CD4-positive, alpha-beta T cell treated with Interleukin-2 at 100 ng/mL for 4 hours (primary cell): ENCODE measurements at places on chromosomes 7 and 10.
A peak's percentile ranks its signal among the peaks of the same experiment; 100 is the strongest.

DNA sequence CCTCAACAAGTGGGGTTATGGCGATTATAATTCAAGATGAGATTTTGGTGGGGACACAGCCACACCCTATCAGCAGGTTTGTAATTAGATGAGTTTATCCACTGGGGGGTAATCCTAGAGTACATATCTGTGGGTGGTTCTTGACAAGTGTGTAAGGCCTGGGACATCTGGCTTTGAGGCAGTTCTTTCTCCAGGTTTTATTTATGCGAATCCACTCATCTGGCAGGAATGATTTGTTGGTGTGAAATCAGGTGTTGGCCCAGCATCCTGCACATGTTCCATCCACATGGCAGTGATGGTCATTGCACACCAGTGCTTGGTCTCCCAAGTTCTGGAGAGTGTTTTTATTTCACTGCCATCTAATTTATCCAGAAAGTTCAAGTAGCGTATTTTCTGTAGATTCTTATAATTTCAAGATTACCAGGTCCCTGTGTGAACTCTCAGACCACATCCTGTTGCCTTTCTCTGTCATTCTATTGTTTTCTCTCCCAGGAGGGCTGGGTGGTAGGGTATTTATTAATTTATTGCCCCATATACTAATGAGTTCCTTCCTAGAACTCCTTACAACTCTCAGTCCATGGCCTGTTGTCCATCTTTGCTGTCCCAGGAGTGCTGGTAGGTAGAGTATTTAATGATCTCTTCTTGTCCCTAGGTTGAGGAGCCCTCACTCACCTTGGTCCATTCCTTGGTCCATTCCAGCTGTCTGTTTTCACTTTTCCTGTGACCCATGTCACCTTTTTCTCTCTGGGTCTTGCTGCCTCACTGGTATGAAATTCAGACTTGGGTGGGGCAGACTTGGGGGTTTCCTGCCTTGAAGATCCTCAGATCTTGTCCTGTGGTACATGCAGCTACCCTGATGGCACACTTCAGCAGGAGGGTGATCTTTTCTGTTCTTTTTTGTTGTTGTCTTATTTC lies 10.4 kb downstream of the RALA start:
- peak; percentile 60 for DNase-seq

DNA sequence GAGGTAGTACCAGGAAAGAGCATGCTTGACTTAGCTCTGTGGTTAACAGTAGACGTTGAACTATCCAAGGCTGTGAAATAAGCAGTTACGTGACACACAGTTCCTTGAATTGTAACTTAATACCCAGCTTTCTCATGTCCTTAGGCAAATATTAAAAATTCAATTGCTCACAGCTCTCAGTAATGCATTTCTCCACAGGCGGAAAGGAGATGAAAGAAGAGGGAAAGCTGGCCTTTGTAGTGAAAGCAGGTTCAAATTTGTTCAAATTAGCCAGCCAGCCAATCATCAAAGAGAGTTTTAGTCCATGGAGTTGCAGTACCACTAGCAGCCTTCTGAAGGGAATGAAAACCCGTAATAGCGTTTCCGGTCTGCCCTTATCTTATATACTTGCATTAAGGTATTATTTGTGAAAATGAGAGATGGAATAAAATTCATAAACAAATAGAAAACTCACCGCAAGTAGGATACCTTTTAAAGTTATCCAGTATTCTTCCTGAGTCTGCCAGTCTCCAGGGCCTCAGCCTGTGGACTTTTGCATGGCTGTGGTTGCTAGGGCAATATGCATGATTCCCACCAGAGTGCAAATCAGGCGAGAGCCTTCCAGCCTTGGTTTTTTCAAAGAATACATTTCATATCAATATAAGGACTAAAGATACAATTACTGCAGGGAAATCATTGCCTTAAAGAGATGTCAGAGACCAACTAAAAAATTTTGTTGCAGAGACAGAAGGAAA lies 795.5 kb downstream of the TNS3 start:
- DNase-seq = no peak

DNA sequence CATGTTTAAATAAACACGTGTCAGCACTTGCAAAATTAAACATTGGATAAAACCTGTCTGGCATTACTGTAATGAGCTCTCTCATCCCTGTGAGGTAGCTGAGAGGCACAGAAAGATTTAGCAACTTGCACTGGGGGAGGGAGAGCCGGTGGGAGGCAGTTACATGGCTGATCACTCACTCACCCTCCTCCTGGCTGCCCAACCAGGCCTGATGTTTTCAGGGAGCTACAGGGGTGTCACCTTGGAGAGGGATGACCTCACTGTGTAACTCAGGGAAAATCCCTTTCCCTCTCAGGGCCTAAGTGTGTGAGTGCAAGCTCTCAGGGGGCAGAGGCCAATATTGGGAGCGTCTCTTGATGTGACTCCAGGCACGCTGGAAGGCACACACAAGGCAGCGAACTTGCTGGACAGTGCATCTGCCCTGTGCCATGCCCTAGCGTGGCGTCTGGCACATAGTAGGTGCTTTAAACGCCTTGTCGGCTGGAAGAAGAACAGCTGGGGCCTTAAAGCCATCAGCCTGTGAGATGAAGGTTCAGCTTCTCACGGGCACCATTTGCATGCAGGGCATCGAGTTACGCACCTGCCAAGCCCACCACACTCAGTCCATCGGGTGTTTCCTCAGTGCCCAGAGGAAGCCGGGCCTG lies 51.1 kb downstream of the ELFN1 start:
- no peak for DNase-seq

DNA sequence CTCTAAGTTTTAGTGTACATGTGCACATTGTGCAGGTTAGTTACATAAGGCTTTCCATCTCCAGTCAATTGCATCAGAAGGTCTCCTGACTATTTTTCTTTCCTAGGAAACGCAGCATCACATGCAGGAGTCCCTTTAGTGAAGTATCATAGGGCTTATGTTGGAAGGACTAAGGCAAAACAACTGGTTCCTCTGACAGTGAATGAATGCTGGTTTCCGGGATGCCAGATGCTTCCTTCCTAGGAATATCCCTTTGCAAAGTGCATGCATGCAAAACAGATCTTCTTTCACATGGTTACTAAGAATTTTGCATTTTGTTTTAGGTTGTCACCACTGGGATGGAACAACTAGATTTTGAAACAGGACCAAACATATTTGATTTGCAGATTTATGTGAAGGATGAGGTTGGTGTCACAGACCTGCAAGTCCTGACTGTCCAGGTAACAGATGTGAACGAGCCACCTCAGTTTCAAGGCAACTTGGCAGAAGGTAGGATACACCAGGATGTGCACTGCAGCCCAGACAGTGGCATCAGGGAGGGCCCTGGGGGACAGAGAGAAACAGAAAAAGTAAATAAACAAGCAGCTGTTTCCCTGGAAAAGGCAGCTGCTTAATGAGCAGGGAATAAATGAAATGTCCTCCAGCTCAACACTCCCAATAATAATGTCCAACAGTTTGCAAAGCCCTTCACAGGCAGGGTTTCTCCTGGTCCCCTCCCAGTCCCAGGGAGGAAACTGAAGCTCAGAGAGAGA lies 17.8 kb downstream of the CDHR3 start:
- DNase-seq = no peak

- DNase-seq = no peak
Observed at GRCh38 chr7:47375121-47375938, 206.6 kb downstream of the TNS3 start.

- DNase-seq = no peak
Observed at GRCh38 chr7:16512097-16512496, 14.5 kb upstream of the LRRC72 start.

- DNase-seq = no peak
Observed at GRCh38 chr10:63503395-63503794, 17.8 kb upstream of the REEP3 start.

DNA sequence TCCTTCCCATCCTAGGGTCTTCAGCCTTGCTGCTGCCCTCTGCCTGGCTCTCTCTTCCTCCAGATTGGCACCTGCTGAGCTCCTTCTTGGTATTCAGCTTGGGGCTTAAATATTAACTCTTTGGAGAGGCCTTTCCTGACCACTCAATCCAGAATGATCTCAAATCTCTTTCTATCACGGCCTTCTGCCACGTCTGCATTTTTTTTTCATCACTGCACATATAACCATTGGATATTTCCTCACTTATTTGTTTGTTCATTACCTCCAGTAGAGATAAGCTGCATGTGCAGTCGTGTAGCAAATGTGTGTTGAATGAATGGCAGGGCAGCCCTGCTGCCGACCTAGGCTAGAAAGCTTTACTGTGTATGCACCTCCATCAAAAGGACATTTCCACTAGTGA lies 51.6 kb upstream of the MPP7 start:
- DNase-seq = no peak

DNA sequence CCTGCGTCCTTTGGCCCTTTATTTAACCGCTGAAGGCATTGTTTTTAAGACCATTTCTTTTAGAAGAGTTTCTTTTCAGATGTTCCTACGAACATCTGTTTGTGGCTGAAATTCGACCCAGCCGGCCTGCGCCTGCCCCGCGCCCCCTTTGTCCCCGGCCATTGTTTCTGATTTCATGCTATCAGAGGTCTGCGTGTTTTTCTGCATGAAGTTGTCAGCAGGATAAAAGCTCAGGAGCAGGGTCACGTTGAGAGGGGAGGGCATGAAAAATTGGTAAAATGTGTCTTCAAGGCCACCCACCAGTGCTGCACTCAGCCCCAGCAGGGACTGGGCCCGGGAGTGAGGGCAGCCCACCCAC lies 43.1 kb downstream of the NKX6-2 start:
- DNase-seq = no peak

GRCh38 chr10:122083478-122084025 lies 94.6 kb downstream of the TACC2 start:
- no peak for DNase-seq

DNA sequence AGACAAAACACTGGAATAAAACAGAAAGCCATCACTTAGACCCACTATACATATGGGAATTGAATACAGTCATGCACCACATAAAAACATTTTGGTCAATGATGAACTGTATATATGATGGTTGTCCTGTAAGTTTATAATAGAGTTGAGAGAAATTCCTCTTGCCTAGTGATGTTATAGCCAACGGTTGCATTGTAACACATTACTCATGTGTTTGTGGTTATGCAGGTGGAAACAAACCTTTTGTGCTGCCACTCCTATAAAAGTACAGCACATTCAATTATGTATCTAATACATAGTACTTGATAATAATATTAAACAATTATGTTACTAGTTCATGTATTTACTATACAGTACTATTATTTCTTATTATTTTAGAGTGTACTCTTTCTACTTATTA lies 381.2 kb upstream of the MBL2 start:
- no peak for DNase-seq

DNA sequence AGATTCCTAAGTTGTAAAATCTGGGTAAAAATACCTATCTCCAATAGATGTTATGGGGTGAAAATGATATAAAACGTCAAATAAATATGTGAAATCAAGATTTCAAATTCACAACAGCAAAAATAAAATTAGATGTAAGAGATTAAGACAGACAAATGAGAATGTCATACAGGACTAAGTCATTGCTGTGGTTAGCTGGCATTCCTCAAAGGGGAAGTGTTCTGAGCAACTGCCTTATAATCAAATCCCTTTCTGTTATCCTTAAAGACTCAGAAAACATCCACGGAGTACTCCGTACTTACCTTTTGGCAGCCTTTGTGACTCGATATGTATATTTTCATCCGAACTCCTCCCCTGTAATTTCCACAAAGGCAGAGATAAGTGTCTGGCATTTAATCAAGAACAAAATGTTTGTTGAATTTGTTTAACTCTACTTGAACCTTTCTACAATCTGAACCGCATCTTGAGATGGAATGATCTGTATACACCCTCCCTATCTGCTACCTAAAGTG lies 559.6 kb downstream of the GATA3 start:
- no peak for DNase-seq

DNA sequence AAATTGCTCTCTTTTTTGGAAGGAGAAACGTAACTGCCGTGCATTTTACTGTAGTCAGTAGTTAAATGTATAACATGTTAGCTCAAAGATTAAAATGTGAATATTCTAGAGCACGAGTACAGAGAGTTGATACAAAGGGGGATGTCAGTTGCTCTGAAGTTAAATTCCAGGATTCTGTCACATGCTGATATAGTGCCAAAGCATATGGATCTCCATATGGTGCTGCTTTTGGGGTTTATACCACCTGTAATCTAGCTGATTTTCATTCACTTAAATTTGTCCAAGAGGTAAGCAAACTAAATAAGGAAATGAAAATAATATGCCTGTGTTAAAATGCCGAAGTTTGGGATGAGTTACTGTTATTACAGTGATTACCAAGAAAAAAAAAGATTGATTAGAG lies 298.6 kb downstream of the EXOC4 start:
- DNase-seq = no peak

- no peak for DNase-seq
Observed at GRCh38 chr7:460374-461116, 59.1 kb downstream of the PDGFA start.

GRCh38 chr7:37277513-37277912 lies 171.2 kb downstream of the ELMO1 start:
- no peak for DNase-seq

GRCh38 chr7:81469869-81470723 lies 299.8 kb downstream of the HGF start:
- DNase-seq = no peak

DNA sequence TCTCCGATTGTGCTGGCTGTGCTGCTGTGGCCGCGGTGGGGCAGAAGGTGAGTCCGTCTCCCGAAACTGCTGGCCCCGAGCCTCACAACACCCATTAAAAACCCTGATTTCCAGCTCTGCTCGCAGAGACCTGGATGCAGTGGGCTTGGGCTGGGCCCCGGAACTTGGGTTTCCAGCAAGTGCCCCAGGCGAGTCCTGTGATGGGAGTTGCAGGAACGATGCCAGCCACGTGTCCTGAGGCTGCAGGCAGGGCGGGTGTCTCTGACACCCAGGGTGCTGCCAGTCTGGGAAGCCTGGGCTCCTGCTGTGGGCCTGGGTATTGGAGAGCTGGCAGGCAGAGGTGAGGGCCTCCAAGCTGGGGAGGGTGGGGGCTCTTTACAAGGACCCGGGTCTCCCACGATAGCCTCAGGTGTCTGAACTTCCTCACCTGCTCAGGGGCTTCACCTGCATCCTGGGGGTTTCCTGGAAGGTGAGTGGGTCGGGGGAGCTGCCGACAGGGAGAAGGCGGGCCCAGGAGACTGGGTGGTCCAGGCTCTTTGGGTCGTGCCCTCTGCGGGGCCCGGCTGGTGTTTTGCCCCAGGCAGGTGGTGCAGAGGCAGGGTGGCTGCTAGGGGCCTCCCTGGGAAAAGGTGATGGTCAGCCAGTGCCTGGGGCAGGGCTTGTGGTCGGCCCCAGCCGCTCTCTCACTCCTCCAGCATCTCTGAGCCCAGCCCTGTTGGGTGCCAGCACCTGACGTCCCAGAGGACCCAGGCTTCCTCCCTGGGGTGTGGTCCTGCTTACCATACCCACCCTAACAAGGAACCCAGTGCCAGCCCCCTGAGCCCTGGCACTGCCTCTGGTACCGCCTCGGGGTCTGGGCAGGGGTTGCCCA lies 180.3 kb downstream of the DNAJB6 start:
- no peak for DNase-seq

GRCh38 chr10:113169853-113170460 lies 219.9 kb downstream of the TCF7L2 start:
- peak; percentile 12 for DNase-seq

GRCh38 chr7:116772926-116773749 lies 89.2 kb upstream of the CAPZA2 start:
- DNase-seq = no peak
